CD4-positive, CD25-positive, alpha-beta regulatory T cell (primary cell): ENCODE measurements at places on chromosomes 11 and 22. TPM values are rescaled to one million over a fixed set of nuclear protein-coding genes. Genes with fewer than 3 reads are reported as not detected.

DNA sequence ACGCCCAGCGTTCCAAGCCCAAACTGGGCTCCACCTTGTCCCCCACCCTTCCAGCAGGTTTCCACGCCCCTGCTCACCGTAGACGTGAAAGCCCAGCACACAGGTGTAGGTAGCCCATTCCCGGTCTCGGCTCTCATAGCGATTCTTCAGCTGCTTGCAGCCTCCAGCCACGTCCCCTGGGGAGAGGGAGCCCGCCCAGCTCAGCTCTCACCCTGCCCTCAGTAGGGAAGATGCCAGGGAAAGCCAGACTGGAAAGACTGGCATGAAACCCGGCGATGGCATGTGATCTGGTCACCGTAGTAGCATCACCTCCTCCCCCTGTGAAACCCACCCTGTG lies 1.4 kb upstream of the MTA2 start:
- H3K4me1 ChIP-seq = peaks cover 38% of the 10 kb centered on the region
- no peak for DNase-seq
- peaks cover 25% of the 10 kb centered on the region for H3K36me3 ChIP-seq
- no peaks in the 10 kb centered on the region for H3K27me3 ChIP-seq

- H3K27me3 ChIP-seq = no peaks in the 10 kb centered on the region
- H3K36me3 ChIP-seq = peaks cover 67% of the 10 kb centered on the region
- no peaks in the 10 kb centered on the region for H3K4me1 ChIP-seq
- no peak overlapping the region for H3K4me3 ChIP-seq
Measured at GRCh38 chr22:45743687-45744086, 72.1 kb downstream of the ATXN10 start.

GRCh38 chr11:2015025-2015424 lies 17.4 kb upstream of the H19 start:
- H3K27me3 ChIP-seq = no peaks in the 10 kb centered on the region
- no peak overlapping the region for H3K27ac ChIP-seq
- no peak for DNase-seq

DNA sequence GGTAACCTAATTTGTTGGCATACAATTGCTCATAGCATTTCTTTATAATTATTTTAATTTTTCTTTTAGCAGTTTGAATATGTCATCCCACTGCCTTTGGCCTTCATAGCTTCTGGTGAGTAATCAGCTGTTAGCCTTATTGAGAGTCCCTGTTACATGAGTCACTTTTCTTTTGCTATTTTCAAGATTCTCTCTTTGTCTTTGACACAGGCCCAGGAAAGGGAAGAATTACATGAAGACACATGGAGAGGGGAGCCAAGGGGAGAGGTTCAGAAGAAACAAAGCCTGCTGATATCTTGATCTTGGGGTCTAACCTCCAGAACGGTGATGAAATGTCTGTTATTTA lies 418.2 kb downstream of the METTL15 start:
- no peak for DNase-seq
- no peak overlapping the region for H3K4me3 ChIP-seq
- no peaks in the 10 kb centered on the region for H3K27me3 ChIP-seq
- no peaks in the 10 kb centered on the region for H3K36me3 ChIP-seq
- H3K27ac ChIP-seq = no peak overlapping the region

GRCh38 chr11:49302360-49302759 lies 94.0 kb upstream of the FOLH1 start:
- no peak overlapping the region for H3K4me3 ChIP-seq
- H3K4me1 ChIP-seq = no peaks in the 10 kb centered on the region
- H3K27me3 ChIP-seq = no peaks in the 10 kb centered on the region
- no peaks in the 10 kb centered on the region for H3K36me3 ChIP-seq

DNA sequence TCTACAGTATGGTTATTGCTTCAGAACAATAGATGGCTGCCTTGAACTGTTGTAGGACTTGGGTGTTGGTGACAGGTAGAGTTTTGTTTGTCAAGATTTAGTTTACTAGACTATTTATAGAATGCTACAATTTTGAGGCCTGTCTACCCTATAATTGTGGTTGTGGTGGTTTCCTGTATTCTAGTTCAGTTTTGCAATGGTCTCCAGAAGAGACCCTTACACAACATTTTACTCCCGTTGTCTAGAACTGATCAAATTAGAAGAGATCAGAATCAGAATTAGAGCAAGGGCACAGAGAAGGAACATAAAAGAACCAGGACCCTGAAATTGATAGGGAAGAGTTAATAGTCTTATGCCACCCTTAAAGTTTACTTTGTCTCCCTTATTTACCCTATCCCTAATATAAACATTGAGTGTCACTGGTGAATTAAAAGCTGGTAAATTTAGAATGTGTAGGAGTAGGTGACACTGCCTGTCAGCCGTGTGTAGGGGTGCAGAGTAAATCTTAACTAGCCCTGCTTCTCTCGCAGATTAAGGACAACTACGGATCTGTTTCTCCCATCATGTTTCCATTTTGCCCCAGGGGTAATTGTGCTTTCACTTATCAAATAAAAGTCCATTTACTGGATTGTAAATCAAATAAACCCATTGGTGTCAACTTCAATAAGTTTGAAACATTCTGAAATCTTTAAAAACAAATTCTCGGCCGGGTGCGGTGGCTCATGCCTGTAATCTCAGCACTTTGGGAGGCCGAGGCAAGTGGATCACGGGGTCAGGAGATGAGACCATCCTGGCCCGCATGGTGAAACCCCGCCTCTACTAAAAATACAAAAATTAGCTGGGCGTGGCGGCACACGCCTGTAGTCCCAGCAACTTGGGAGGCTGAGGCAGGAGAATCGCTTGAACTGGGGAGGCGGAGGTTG lies 10.9 kb upstream of the PHLDB1 start:
- H3K4me3 ChIP-seq = no peak overlapping the region
- DNase-seq = no peak
- H3K4me1 ChIP-seq = no peaks in the 10 kb centered on the region
- no peaks in the 10 kb centered on the region for H3K27me3 ChIP-seq

DNA sequence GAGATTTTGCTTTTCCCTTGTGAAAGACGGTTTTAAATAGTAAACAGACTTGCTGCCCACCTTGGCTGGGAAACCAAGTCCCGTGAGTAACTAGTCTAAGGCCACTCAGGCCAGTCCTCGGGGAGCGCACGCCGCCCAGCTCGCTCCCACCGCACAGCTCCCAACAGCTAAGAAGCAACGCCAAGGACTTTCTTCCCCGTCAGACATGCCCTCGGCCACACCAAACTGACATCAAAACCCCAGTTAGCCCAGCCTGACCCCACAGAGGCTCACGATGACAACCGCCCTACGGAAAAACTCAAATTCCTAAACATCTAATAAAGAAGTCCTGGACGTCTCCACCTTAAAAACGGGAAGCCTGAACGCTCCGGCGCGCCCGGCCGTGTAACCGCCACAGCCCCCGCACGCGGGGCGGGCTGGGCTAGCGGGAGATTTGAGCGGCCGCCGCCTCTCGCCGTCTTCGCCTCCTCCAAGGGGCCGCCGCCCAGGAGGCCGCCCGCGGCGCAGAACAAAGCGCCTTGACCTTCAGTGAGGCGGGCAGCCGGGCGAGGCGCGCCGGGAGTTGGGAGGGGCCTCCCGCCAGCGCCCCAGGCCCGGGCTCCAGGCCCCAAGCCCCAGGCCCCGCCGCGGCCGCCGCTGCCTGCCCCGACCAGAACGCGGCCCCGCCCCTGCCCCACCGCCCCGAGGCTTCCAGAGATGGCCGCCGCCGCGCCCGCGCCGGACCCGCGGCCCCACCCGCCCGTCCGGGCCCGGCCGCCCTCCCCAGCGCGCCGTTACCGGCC lies 486 bp downstream of the NAP1L4 start:
- H3K4me1 ChIP-seq = peaks cover 42% of the 10 kb centered on the region
- peak; percentile 55 for DNase-seq
- peak overlapping the region; percentile 97 for H3K4me3 ChIP-seq
- no peaks in the 10 kb centered on the region for H3K27me3 ChIP-seq

- no peaks in the 10 kb centered on the region for H3K36me3 ChIP-seq
- DNase-seq = peak; percentile 57
- peak overlapping the region; percentile 98 for H3K27ac ChIP-seq
- peaks cover 36% of the 10 kb centered on the region for H3K4me1 ChIP-seq
- no peaks in the 10 kb centered on the region for H3K27me3 ChIP-seq
- H3K4me3 ChIP-seq = peak overlapping the region; percentile 94
Measured at GRCh38 chr11:9461760-9462134, 935 bp downstream of the ZNF143 start.

Gene TPH1
- 0.74 TPM for total RNA-seq
